Bronchial smooth muscle cell (primary cell): ENCODE measurements at places on chromosomes 11 and 22. TPM values are rescaled to one million over a fixed set of nuclear protein-coding genes. Genes with fewer than 3 reads are reported as not detected.

GLYAT gene
- total RNA-seq = not detected in 2 replicates

XNDC1N gene
- 6.9 and 7.6 TPM in 2 replicates for total RNA-seq

OR56A1 gene
- under 0.01 TPM in 1 of 2 replicates, not detected in the other for total RNA-seq

OR5B12 gene
- total RNA-seq = 0.09 TPM in 1 of 2 replicates, not detected in the other

SLC5A4 gene
- not detected in 2 replicates for total RNA-seq

CARD10 gene
- total RNA-seq = 2.4 and 2.5 TPM in 2 replicates

C11orf97 gene
- total RNA-seq = not detected in 2 replicates

MMP12 gene
- 0.26 and 2.8 TPM in 2 replicates for total RNA-seq

SPI1 gene
- total RNA-seq = 0.17 TPM in 1 of 2 replicates, not detected in the other

LRRN4CL gene
- total RNA-seq = 29.8 and 36.9 TPM in 2 replicates

POU2AF2 gene
- total RNA-seq = not detected in 2 replicates

SCO2 gene
- 2.6 and 2.8 TPM in 2 replicates for total RNA-seq
